ENCODE measurements at places on chromosomes 11 and 22. TPM values are rescaled to one million over a fixed set of nuclear protein-coding genes. Genes with fewer than 3 reads are reported as not detected.

The OR5D18 gene
- not detected for total RNA-seq

The LRRN4CL gene
- total RNA-seq = 1.4 TPM

The DDI1 gene
- total RNA-seq = not detected

The VWCE gene
- total RNA-seq = 0.57 TPM

The MCHR1 gene
- not detected for total RNA-seq
